ENCODE measurements at places on chromosomes 7 and 10. TPM values are rescaled to one million over a fixed set of nuclear protein-coding genes. Genes with fewer than 3 reads are reported as not detected.
A peak's percentile ranks its signal among the peaks of the same experiment; 100 is the strongest.

GRCh38 chr10:6011558-6011957, 34.2 kb upstream of the IL15RA start:
- DNase-seq = no peak

- peak; percentile 69 for DNase-seq
These were observed 428.3 kb downstream of the TNS3 start for GRCh38 chr7:47153576-47153975.

- no peak for DNase-seq
These were observed 83.6 kb downstream of the NRCAM start for GRCh38 chr7:108372618-108373017.

- no peak for DNase-seq
These were observed 22.5 kb downstream of the ZEB1 start for GRCh38 chr10:31341552-31341951.

DNA sequence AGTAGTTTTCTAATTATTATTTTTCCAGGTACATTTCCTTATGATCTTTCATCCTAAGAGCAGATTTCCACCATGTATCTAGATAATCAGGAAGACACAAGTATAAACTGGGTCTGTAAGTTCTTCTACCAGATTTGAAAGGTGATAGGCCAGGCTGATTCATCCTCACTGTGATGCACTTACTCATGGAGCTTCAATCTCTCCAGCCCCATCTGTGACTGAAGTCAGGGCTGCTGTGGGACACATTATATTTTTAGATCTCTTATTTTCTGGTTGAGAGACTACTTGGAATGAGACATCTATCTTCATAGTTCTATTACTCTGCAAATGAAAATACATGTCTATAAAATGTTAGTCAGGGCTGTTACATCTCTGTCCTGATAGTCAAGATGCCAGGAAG, 85.5 kb upstream of the SLC25A13 start:
- DNase-seq = peak; percentile 18

HMX3 gene
- total RNA-seq = not detected

DNA sequence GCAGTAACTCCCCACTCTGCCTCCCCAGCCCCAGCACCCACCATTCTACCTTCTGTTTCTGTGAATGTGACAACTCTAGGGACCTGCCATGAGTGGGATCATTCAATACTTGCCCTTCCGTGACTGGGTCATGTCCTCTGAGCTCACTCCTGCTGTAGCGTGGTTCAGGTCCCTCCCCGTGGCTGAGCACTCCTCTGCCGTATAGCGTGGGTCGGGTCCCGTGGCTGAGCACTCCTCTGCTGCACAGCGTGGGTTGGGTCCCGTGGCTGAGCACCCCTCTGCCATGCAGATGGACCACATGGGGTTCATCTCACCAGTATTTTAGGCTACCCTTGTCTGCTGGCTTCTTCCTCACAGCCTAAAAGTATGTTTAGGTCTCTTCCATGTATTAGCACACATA, 43.0 kb downstream of the INSIG1 start:
- DNase-seq = no peak

IDI2 gene
- total RNA-seq = not detected

C1QL3 gene
- total RNA-seq = not detected

- no peak for DNase-seq
These were observed 118.1 kb downstream of the PTPRN2 start for GRCh38 chr7:158469396-158470051.

DNA sequence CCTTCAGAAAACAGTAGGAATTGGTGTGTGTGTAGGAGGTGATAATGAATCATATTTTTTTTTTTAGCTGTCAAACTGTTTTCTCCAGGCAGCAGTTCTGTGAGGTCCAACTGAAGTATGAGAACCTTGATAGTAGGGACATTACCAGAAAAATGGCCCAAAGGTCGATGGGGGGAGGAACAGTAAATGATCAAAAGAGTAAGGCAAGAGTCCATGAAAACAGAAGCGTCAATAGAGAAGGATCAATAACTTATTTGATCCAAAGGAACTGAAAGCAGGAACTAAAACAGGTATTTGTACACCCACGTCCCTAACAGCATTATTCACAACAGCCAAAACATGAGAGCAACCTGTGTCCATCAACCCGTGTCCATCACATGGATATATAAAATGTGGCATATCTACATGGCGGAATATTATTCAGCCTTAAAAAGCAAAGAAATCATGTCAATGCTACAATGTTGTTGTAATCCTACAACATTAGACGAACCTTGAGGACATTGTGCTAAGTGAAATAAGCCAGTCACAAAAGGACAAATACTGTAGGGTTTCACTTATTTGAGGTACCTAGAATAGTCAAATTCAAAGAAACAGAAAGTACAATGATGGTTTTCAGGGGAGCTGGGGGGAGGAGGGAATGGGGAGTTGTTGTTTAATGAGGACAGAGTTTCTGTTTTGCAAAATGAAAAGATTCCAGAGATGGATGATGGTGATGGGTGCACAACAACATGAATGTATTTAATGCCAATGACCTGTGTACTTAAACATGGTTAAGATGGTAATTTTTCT, 214.0 kb upstream of the KLF14 start:
- DNase-seq = no peak

GRCh38 chr7:49229246-49229645, 304.9 kb downstream of the CDC14C start:
- no peak for DNase-seq

GRCh38 chr7:34567906-34568305, 90.1 kb upstream of the NPSR1 start:
- no peak for DNase-seq
